ENCODE measurements at places on chromosomes 6 and 20.

DNA sequence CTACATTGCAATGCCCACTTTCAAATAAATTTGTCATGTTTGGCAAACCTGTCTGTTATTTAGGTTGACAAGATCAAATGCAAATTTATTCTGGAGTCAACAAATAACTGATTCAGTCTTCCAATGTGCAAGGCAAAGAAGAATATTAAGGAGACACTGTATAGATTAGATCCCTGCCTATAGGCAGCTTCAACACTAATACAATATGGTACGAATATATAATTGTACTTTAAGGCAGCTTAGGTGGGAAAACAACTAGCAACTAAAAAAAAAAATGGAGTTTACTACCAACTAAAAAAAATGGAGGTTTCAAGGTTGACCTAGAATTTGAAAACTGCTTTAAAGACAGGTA lies 1.7 kb upstream of the PHF10 start:
- no peak for ATAC-seq

DNA sequence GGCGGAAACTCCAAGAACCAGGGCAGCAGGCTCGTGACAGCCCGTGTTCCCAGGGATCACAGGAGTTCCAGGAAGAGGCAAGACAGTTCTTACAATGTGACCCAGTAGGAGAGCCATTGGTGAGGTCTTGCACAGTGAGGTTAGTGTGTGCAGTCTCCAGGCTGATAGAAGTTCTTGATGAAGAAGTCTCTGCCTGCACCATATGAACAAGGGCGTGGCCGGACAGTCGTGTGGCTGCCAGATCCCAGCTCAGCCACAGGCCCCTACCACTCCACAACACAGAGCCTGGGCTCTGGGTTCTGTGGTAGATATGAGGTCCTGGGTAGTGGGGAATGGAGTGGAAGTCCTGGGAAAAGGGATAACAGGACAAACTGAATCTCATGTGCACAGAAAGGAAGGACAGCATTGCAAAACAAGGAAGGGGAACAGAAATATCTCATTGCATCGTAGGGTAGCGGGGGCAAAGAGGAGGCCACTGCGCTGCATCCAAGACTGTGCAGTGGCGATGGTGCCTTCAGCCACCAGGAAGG lies 65.2 kb downstream of the STX11 start:
- ATAC-seq, result peak; percentile 14

DNA sequence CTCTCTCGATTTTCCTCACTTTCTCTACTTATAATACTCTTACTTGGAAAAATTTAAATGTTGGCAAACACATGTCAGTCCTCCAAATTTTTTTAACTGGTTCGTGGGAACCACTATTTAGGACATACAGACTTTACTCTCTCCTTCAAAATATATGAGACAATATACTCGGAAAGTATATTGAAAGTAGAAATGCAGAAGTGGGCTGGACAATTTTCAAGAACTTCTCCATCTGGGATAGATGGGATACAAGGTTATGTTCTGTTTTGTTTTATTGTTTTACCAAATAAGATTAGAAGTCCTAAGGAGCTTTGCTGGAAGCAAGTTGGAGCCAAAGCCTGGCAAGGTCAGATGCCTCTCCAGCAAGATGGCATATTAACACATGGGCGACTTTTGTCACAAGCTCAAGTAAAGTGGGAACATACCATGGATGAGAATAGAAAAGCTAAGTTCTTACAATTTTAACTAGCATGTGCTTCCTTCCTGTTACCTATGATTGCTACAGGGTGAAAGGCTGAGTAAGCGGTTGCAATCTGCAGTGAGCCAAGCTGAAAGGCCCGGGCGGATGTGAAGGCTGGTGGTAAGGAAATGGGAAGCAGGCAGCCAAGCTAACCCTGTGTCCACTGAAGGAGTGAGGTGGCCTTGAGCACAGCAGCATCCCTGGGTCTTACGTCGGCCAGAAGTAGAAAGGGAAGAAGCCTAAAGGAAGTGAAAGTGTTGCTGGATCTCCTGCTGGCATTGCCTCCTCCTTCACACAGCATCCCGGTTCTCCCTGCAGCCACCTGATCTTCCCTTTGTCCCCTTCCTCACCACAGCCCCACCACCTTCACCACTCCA lies 7.1 kb downstream of the MAP3K5 start:
- ATAC-seq, result no peak

DNA sequence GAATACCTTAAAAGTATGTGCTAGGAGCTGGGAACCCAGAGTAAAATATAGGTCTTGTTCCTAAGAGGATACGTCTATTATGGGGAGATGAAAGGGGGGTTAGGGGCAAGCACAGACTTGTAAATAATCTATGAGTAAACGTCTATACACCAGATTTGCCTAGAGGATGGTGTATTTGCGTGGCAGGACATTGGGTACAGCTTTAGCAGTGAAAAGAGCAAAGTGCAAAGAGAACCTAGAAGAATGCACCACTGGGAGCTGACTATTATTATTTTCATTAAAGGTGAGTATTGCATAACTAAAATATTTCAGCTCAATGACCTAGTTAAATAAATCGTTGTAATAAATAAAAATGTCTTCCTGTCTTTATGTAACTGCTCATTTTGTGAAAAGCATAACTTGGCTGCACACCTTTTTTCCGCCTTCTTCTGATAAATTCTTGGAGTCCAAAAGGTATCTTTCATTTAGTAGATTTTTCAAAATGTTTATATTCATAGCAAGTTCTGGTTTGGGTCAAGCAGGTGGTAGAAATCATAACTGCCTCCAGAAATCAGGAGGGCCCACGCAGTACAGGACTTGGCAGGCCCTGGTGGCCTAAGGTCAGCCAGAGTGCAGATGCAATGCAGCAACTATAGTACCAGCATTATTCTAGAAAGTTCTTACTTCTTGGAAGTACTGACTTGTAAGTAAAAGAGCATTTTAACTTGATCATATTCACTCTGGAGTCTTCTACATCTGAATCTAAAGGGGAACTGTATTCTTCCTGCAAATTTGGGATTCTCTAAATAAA lies 357.2 kb downstream of the PLCB1 start:
- no peak for ATAC-seq

- ATAC-seq, result no peak
These were observed 68.1 kb downstream of the CPNE5 start for GRCh38 chr6:36771145-36771544.

- peak; percentile 62 for ATAC-seq
These were observed 8.5 kb downstream of the SCGN start for GRCh38 chr6:25660512-25660911.

DNA sequence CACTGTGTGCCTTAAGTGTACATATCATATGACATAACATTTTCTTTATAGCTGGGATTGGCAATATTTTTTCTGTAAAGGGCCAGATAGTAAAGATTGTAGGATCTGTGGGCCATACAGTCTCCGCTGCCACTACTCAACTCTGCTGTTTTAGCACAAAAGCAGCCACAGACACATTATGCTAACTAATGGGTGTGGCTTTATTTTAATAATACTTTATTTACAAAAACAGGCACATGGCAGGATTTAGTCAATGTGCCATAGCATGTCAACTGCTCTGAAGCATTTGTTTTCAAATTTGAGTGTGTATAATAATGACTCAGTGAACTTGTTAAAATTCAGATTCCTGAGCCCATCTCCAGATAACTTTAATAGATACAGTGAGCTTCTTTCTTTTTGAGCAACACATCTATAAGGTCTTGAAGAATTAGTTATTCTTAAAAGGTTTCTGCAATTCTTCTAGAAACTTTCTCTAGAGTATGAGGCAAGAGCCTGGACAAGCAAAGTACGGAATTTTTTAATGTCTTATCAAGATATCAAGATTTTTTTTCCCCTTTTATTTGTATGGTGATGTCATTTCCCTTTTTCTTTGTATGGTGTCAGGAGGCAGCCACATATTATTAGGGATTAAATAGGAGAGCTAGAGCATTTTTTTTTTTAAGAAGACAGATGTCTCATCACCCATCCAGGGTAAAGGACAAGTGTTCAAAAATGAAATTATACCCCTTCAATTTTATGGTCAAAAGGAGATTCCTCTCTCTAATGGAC lies 518.3 kb downstream of the DHX35 start:
- ATAC-seq, result no peak

DNA sequence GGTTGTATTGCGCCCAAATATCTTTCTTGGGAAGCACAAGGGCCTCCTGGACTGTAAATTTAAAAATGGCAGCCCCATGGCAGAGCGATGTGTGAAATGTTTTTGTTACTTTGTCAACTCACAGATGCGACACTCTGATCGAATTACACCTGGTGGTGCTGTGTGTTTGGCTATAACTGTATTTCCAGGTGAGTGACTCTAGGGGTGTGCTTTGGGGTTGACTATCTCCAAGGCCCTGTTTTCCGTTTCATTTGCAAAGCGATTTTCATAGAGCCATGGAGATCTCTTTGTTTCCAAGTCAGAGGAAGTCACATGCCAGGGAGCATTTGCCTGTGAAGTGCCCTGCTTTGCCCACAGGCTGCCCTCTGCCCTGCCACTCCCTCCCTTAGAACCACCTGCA lies 93.5 kb downstream of the CDC5L start:
- no peak for ATAC-seq

GRCh38 chr20:53379014-53379832 lies 214.4 kb downstream of the ZNF217 start:
- ATAC-seq, result no peak

DNA sequence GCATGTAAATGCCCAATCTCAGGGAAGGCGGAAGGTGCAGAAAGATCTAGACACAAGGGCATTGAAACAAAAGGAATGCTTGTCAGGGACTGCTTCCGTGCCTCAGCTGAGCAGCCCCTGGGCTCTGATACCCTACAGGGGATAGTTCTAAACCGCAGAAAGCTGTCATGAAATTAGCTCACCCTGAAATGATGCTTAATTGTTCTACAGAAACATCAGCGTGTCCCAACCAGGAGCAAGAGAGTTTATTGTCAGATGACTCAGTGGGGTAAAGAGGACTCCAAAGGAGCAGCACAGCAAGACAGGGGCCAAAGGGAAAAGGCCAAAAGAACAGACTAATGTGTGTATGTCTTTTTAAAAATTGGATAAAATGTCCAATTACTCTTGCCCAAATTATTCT lies 258.4 kb upstream of the JARID2 start:
- no peak for ATAC-seq

DNA sequence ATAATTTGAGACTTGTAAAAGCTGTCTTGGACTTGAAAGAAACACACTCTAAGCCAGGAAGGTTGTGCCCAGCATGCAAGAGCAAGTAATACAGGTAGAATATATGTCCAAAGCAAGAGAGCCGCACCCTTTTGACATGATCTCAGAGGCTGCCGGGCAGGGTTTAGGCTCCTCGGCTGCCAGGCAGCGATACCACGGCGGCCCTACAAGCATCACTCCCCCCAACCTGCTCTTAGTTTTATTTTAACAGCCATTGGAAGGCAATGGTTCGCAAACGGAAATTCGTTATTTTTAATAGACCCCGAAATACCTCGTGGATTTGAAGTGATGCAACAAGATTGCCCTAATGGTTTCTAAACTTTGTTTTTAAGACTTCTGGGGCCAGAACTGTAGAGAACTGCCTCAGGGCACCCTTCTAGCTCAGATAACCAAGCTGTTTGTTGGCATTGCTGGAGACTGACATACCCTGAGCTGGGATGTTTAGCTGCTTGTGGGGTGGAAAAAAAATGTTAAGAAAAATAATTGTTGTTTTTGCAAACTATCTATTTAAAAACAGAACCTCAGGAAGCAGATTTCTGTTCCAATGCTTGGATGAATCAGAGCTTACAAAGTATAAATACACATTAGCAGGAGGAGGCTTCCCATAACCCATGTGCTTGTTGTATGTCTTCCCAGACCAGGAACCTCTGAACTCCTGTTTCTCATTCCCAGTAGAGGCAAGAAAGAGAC lies 39.0 kb downstream of the JAG1 start:
- no peak for ATAC-seq
